ENCODE measurements at places on chromosomes 5 and 9.

GRCh38 chr5:169670769-169671525, 33.9 kb downstream of the DOCK2 start:
- DNase-seq, result no peak

DNA sequence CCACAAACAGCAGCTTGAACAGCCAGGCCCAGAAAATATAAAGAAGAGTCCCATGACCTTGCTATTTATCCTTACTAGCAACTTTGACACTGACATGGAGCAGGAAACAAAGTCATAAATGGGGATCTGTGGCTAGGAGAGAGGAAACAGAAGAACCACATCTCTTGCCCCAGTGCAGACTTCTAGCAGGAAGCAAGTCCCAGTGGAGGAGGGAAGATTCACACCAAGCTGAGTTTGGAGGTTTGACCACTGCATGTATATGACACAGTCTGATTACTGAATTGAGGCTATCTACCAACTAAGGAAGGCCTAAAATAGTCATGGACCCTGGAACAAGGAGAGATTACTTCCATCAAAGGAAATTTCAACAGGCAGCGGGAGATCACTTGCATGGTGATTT, 51.4 kb downstream of the CDH6 start:
- no peak for DNase-seq

DNA sequence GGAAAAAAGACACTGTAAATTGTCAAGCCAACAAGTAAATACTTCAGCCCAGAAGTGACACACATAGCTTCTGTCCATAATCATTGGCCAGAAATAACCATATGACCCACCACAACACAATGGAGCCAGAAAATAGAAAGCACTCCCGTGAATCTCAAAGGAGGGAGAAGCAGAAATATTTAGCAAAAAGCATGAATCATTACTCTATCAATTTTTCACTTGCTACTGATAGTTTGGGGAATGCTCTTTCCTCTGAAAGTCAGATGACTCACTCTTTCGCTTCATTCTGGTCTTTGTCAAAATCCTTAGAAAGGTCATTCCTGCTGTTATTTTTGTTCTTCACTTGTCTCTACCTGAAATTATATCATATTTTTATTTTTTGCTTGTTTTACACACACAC, 312.6 kb downstream of the TMEM232 start:
- no peak for DNase-seq

- no peak for DNase-seq
Measured at GRCh38 chr9:88005240-88005639, 30.9 kb upstream of the CDK20 start.

DNA sequence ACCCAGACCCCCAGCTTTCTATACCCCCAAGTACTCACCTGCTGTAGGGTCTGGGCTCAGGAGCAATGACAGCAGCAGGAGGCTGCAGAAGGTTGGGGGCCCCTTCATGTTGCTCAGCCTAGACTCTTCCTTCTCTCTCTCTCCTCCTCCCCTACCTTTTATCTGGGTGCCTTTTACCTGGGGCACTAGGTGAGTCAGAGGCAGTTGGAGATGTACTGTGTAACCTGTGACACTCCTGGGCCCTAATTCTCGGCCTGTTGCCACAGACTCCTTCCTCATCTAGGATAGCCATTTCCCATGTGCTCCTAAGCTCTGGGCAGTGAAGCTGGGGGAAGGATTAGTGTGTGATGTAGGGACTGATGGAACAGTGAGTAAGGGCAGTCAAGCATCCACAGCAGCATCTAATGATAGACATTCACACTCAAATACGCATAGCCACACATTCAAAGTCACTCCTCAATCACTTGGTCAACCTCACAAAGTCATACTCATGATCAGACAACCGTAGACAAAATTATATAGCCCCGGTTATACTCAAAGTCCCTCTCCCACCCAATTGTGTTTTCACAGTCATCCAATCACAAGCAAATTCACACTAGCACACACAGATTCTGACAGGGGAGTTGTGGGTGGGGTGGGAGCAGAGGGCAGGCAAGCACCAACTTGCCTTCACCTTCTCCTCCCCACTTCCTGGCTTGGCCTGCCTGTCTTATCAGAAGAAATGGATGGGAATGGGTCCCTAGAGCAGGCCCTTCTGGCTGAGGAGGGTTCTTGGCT, at the start of gene CCL27:
CCL27 (minus strand) TSS at position 132 of the 777 bp plus-strand sequence; CDS start at position 108, 24 bp downstream.
- no peak for DNase-seq

GRCh38 chr9:92642564-92642963, 27.4 kb downstream of the IPPK start:
- DNase-seq, result no peak

- no peak for DNase-seq
Measured at GRCh38 chr9:115596021-115596745, 478.2 kb upstream of the TNC start.

GRCh38 chr5:170446365-170446764, 57.2 kb upstream of the KCNMB1 start:
- no peak for DNase-seq

DNA sequence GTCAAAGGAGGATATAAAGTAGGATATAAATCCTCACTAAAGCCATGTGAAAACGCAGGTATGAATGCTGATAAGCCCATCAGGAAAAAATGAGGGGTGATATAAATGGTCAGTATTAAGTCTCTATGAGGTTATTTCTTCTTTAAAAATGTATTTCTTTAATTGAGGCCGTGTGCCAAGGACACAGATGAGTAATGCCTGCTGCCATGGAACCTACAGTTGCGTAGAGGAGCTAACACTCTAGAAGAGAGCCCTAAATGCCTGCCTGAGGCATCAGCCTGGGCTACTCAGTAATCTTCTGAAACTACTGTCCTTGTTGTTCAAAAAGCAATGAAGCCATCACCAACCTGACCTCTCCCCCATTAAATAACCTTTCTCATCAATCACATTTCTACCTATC, 84.9 kb downstream of the KLHL3 start:
- no peak for DNase-seq

- DNase-seq, result no peak
Measured at GRCh38 chr5:14914623-14915260, 43.2 kb upstream of the ANKH start.

DNA sequence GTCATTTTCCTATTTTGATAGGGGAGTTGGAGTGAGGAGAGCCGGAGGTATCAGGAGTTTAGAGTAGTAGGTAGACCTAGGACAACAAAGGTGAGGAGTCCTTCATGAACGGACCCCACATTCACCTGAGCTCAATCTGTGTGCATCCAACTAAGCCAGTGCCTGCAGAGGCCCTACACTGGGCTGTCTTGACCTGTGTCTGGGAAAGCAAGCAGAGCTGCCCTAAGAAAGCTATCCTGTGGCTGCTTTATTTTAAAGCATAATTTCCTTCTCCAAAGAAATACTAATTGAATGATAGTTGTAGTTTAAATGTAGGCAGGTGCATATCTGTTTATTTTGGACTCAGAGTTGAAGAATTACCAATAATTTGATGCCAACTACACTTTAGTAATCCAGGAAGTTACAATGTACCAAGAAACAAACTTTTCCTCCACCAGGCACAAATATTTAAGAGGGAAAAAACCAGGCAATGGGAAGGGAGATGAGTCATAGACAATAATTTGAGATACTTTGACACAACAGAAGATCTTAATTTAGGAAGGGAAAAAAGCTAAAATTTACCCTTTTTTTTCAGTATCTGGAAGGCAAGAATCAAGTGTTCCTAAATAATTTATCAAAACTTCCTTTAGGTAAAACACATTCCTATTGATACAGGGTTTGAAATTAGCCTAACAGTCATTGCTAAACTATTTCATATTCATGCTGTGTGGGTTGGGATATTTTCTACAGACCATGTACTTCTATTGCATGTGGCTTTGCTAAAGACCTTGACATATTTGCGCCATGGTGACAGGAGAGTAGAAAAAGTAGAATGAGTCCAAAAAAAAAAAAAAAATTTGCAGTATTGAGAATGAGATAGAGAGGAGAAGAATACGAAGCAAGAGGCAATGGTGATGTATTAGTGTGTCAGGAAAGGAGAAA, 376.6 kb upstream of the TUSC1 start:
- no peak for DNase-seq

GRCh38 chr9:27528886-27529315, 713 bp downstream of the MOB3B start:
- DNase-seq, result peak; percentile 26

GRCh38 chr9:131982671-131983239, 96.9 kb downstream of the MED27 start:
- DNase-seq, result no peak

DNA sequence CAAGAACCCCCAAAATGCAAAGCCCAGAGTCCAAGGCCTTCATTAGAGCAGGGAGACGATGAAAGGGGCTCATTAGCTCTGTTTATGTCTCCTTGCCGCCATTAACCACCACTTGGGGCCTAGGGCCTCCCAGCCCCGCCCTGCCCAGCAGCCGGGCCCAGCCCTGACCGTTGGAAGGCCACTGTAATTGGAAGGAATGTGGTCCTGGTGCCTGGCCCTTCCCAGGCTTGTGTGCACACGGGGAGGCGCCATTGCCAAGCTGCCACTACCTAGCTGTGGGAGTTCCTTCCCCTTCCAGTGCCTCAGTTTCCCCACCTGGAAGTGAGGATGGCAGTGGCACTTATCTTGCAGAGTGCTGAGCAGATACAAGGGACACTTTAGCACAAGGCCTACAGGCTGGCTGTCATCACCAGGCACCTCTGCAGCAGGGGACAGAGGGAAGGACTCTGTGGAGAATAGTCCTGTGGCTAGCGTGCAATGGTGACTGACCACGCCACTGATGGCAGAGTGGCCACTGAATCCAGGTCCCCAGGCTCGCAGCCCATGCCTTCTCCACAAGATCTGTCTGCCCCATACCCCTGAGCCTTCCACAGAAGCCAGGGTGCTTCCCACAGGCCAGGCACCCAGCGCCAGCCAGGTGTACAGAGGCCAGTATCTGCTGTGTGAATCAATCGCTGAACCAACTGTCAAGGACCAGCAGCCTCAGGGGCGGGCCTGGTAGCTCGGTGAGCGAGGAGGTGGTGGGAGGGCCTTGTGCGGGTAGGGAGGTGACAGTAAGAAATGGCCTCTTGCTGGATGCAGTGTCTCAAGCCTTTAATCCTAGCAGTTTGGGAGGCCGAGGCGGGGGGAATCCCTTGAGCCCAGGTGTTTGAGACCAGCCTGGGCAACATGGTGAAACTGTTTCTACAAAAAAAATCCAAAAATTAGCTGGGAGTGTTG, 20.8 kb downstream of the GBGT1 start:
- DNase-seq, result no peak

GRCh38 chr5:108942701-108943100, 195.0 kb downstream of the FER start:
- no peak for DNase-seq

GRCh38 chr5:109455598-109456096, 45.9 kb upstream of the PJA2 start:
- no peak for DNase-seq

GRCh38 chr9:77453825-77454647, 194.1 kb downstream of the GNA14 start:
- no peak for DNase-seq

GRCh38 chr5:163540696-163541095, 35.3 kb downstream of the MAT2B start:
- DNase-seq, result no peak

DNA sequence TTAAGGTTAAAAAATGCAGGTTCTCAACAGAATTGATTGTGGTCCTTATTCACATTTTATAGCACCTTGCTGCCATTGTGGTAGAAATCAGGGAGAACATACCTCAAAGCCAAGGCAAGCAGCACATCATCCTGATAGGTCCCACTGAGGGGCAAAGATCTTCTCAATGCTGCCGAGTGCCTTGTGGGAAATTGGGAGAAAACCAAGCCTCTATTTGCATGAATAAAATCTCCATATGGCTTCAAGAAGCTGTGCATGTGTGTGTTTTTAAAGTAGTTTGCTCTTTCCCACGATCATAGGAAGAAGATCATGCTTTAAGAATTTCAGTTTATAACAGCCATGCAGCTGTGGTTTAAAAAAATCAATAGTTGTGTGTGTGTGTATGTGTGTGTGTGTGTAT, 216.9 kb upstream of the FBXL7 start:
- no peak for DNase-seq
